Gastroesophageal sphincter (tissue), 4 donors: ENCODE measurements at places on chromosomes 6 and 20. TPM values are rescaled to one million over a fixed set of nuclear protein-coding genes. Genes with fewer than 3 reads are reported as not detected.

DNA sequence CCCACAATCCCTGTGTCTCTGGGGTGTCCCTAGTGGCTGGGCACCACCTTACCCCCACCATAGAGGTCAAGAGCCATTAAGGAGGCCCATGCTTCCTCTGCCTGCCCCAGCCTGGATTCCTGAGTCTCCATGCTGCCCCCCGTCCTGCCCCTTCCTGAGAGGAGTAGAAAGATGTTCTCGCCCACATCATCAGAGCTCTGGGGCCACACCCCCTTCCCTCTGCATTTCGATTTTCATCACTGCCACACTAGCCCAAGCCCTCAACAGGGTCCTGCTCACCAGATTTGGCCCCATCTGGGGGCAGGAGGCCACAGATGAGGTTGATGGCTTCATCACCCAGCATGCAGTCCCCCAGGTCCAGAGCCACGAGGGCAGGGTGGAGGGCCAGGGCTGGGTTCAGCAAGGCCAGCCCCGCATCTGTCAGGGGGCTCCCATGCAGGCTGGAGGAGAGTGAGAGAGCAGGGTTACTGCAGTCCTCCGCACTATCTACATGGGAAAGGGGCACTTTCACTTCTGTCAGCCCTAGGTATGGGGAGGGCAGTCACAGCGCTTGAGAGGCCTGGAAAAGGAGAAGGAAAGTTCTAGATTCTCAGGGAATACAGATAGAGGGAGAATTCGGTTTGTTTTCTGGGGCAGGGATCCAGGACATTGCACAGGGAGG is 1.5 kb downstream of the LRRC73 start:
- no peak for ATAC-seq

GRCh38 chr6:137266309-137266586 is 47.1 kb upstream of the IFNGR1 start:
- ATAC-seq, result no peak

GRCh38 chr20:36206068-36206467 is 30.2 kb upstream of the AAR2 start:
- ATAC-seq, result no peak

- ATAC-seq, result no peak
Measured at GRCh38 chr6:107266563-107266962, 151.2 kb upstream of the BEND3 start.

DNA sequence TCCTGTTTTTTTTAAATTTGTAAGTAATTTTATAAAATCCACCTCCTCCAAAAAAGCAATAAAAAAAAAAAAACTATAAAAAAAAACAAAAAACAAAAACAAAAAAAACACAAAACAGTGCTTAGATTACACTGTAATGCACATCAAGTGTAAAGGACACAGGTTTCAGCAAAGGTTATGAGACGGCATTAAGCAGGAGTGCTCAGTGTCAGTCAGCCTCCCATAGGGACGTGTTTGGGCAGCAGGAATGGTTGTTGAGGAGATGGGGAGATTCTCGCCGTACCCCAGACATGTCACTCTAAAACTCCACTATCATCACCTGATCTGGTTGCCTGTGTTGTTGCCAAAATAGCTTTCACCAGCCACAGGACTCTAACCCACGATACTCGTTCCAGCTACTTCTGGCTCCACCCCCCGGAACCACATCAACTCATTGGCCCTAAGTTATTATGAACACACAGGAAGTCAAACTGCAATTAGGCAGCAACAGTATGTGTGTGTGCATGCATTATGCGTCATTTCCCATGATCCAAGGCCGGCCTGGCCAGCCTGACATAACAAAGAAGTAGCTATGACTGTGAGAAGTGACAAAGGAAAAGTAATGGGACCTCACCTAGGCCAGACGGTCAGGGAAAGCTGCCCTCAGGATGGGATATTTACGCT is 28.7 kb downstream of the ECT2L start:
- ATAC-seq, result no peak

GRCh38 chr6:155415953-155416352 is 39.7 kb downstream of the NOX3 start:
- no peak for ATAC-seq

DNA sequence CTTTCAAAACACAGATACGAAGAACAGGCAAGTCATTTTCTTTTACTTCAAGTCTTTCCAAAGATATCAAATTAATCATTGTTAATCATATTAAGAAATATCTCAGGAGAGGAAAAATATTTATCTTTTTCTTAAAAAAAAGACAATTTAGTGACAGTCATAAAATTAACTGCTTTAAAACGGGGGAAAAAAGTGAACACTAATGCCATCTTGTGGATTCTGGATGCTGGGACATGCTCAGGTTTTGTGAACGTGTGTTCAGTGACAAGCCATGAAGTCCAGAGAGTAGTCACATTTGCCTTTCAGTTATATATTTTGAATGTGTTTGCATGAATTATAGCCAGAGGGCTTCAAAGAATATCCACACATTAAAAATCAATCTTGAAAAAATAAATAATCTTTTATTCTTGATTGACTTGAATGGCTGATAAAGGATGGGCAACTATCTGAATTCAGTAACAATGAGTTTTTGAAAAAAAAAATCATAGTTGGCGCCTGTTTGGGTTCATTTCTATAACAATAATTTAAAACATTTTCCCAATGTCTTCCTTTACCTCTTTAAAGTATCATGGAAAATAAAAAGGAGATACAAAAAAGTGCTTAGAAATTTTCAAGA is 74.7 kb upstream of the NOX3 start:
- no peak for ATAC-seq

GRCh38 chr6:154407440-154407839 is 50.8 kb upstream of the IPCEF1 start:
- ATAC-seq, result no peak

- ATAC-seq, result peak; percentile 22
Measured at GRCh38 chr6:43883847-43884651, 114.0 kb downstream of the VEGFA start.

DNA sequence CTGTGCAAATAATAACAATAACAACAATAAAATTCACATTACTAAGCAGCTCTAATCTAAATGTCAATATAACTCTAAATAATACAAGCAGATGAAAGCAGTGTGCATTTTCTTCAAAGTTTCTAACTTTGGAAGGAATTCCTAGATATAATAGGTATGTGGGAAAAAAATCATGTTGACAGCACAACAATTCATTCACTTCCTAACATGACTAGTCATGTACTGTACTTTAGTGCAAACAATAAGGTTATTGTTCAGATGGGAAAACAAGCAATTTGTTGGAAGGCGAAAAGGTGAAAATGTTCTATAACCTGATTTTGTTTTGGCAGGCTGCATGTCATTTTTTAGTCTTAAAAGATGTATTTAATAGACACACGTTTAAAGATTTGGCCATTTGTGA is 484.3 kb upstream of the JAG1 start:
- no peak for ATAC-seq

The PHACTR3 gene
- total RNA-seq, result 0.81 TPM

The ZNFX1 gene
- total RNA-seq, result 40.8 TPM

The SGK1 gene
- 38.2 TPM for total RNA-seq

The BEND3 gene
- total RNA-seq, result 1.8 TPM
